CD4-positive, alpha-beta memory T cell (primary cell): ENCODE measurements at places on chromosomes 2 and 18. TPM values are rescaled to one million over a fixed set of nuclear protein-coding genes. Genes with fewer than 3 reads are reported as not detected.

The PAIP2B gene
- polyA plus RNA-seq: 1.7 TPM

The SULT1C3 gene
- polyA plus RNA-seq: not detected

DNA sequence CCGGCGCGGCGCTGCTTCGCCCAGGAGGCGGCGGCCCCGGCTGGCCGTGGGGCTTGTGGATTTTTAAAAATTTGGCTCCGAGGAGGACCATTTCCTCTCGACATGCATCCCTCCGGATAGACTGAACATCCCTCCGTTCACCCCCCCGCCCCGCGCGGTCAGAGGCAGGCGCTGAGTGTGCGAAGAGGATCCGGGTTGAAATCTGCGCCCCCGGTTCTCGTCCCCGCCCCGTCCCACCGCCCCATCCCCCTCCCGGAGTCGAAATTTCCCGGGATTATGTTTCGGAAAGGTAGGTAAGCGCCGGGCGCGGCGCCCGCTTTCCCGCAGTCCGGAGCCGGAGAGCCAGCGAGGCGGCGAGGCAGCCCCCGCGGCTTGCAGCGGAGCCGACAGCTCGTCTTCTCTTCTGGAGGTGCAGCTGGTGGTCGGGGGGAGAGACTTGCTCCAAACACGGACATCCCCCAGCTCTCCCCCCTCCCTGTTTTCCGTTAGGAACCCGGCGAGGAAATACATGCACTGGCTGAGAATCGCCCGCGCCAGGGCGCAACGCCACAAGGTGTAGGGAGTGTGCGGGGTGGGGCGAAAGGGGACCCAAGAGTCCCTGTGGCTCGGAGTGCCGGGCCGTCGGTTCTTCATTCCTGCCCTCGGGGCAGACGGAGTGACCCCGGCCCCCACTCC lies at the start of gene PRKCE:
Gene PRKCE, plus strand, starts transcription at position 261 of the 675 bp plus-strand sequence.
- DNase-seq: no peak

- no peak for DNase-seq
These were observed 2.6 kb downstream of the NLRC4 start for GRCh38 chr2:32262105-32262504.

GRCh38 chr2:95353055-95353575 lies 49.4 kb upstream of the FAHD2A start:
- no peak for DNase-seq

DNA sequence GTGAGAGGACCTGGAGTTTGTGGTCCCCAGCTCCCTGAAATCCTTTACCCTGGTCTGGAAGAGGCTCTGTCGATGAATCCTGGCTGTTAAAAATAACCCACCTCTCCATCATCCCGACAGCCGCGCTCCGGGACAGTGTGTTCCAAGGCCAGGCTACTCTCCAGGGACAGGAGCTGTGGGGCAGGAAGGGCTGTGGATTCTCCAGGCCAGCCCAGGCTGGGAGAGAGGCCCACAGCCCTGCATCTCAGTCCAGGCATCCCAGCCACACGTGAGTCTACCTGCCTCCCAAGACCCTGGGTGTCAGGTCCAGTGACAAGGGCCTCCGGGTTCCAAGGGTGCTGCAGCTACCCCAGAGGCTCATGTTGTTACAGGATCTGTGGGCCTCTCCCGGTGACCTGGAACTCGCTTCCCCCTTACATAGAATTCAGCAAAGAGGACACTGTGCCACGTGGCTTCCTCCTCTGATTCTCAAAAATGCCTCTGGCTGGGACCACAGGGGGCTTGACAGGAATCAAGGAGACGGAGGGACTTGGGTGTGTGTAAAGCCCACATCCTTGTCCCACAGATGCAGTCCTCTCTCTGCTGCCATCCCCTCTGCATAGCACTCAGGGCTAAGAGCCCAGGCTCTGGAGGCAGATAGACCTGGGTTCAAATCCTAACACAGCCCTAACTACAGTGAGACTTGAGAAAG lies 17.3 kb downstream of the ADRA2B start:
- DNase-seq: peak; percentile 17

DNA sequence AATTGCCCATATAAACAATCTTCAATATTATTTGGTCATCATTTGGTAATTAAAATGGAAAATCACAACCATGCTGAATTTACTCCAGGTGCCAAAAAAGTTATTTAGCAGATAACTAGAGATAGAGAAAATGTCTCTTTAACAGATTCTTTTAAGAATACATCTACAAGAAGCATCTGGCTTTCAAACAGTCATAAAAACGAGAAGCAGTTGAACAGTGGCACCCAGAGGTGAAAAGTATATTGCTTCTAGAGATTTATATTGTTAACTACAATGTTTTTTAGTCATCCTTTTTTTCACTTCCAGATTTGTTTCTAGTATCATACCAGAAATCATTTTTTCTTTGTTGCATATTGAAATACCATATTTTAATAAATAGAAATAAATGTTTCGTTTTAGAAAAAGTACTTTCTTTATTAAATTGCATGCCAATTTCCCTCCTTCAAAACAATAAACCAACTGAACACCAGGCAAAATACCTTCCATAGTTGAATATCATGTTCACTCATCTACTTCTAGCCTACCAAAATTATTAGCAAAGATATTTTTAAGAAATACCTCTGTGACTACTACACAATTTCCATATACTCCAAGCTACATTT lies 65.4 kb upstream of the HNRNPA3 start:
- DNase-seq: peak; percentile 56

GRCh38 chr2:149892563-149892962 lies 305.0 kb upstream of the MMADHC start:
- no peak for DNase-seq

- DNase-seq: no peak
These were observed 513.2 kb downstream of the RNF144A start for GRCh38 chr2:7430421-7430868.

DNA sequence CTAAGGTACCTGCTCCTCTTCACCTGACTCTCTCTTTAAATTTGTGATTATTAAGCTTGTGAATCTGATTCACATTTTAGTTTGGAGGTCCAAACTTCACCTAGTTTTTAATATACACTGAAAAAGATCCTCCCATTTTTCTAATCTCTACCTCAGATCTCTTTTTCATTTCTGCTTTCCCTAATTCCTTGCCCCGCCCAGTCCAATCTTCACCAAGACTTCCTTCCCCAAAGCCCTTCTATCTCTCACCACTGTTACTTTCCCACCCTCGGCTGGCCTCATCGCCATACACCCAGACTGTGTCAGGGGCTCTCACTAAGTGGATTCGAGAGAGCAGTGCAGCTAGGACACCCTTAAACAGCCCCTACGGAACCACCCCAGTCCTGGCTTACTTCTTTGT lies 40.0 kb downstream of the LBH start:
- DNase-seq: no peak
